ENCODE measurements at places on chromosomes 5 and 9.
A peak's percentile ranks its signal among the peaks of the same experiment; 100 is the strongest.

DNA sequence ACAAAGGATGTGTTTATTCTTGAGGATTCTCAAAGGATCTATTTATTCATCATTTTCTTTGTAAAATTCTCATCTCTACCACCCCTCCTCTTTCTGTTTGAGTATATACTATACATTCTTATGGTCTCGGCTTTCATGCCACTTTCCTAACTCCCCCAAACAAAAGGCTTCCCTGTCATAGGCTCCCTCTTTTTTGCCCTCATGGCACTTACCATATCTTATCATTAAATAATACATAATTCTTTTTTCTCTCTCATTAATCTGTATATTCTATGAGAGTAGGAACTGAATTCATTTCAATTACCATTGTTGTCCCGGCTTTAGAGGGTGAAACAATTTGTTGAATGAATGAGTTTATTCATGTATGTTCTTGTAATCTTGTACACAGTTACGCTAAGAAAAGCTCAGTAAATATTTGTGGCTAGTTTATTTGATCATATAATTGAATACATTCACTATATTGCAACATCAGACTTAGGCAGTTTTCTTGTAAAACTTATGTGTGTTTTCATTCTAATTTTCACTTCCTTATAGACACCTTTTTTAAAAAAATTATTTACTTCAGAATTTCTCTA lies 254.6 kb downstream of the EDIL3 start:
- no peak for DNase-seq

DNA sequence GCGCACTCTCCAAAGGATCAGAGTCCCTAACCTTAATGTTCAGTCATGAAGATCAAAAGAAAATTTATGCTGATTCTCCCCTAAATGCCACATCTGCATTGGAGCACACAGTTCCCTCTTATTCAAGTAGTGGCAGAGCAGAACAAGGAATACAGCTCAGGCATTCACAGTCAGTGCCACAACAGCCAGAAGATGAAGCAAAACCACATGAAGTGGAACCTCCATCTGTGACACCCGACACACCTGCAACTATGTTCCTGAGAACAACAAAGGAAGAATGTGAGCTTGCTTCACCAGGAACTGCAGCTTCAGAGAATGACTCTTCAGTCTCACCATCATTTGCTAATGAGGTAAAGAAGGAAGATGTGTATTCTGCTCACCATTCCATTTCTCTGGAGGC lies 40.0 kb downstream of the CMYA5 start:
- no peak for DNase-seq

DNA sequence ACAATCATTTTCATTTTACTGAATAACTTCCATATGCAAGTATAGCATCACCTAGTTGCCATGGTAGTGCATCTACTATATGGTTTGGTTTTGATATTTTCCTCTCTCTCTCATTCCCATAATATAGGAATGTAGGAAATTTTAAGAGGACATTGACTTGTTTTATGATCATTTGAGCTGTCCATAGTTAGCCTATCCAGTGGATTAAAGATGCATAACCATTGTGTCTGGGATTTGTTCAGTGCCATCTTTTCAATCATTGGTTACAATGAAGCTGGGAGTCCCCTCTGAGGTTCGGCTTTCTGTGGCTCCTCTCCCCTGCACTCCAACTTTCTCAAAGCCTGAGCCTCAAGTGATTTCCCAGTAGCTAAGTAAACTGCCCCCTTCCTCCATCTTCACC lies 458.5 kb downstream of the RAB3C start:
- DNase-seq: no peak

GRCh38 chr5:157476702-157477408 lies 16.8 kb downstream of the NIPAL4 start:
- peak; percentile 16 for DNase-seq

GRCh38 chr5:142327111-142327842 lies 2.5 kb upstream of the SPRY4 start:
- DNase-seq: no peak

DNA sequence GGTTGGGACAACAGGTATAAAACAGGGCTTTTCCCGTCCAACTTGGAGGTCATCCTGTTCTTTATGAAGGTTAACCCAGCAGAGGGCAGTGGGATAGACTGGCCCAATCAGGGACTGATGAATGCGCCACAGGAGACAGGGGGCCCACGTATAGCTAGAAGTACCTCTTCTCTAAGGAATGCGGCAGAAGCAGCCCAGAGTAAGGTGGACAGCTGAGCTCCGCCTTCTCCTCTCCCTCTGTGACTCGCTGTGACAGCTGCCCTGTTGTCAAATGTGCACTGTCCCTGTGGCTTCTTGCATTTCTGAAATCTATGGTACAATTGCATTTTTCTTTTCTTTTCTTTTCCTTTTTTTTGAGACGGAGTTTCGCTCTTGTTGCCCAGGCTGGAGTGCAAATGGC lies 306.6 kb downstream of the FBXL7 start:
- no peak for DNase-seq

GRCh38 chr9:118331622-118332045 lies 627.4 kb downstream of the TLR4 start:
- no peak for DNase-seq

GRCh38 chr5:1174122-1174936 lies 27.1 kb upstream of the SLC6A19 start:
- DNase-seq: no peak

GRCh38 chr5:14443671-14444093 lies 137.9 kb upstream of the OTULINL start:
- no peak for DNase-seq

DNA sequence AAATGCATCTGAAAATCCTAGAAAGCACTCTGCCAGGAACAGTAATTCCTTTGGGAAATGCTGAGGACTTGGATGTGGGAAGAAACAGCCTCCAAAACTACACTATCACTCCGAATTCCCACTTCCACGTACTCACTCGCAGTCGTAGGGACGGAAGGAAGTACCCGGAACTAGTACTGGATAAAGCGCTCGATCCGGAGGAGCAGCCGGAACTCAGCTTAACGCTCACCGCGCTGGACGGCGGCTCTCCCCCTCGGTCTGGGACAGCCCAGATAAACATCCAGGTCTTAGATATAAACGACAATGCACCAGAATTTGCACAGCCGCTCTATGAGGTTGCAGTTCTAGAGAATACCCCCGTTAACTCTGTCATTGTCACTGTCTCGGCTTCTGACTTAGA lies 786 bp downstream of the PCDHB3 start:
- no peak for DNase-seq

DNA sequence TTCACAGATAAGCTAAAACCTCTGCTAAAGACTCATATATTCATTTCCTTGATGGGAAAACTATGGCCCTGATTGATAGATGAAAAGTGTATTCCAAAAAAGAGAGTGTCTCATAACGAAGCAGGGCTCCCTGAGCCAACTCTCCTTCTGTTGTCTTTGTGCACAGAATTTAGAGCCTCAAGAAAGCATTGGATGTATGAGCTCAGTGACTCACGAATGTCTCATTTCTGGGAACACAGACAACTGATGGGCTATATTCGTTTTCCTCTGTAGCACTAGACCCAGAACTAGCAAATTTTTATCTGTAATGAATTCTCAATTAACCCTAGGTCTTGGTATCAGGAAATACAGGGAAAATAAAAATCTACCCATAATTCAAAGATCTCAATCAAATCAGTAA lies 88.4 kb downstream of the LMNB1 start:
- no peak for DNase-seq

GRCh38 chr9:112945620-112946208 lies 55.0 kb upstream of the SLC46A2 start:
- no peak for DNase-seq

- no peak for DNase-seq
These were observed 109.9 kb upstream of the IL12B start for GRCh38 chr5:159440235-159440634.

DNA sequence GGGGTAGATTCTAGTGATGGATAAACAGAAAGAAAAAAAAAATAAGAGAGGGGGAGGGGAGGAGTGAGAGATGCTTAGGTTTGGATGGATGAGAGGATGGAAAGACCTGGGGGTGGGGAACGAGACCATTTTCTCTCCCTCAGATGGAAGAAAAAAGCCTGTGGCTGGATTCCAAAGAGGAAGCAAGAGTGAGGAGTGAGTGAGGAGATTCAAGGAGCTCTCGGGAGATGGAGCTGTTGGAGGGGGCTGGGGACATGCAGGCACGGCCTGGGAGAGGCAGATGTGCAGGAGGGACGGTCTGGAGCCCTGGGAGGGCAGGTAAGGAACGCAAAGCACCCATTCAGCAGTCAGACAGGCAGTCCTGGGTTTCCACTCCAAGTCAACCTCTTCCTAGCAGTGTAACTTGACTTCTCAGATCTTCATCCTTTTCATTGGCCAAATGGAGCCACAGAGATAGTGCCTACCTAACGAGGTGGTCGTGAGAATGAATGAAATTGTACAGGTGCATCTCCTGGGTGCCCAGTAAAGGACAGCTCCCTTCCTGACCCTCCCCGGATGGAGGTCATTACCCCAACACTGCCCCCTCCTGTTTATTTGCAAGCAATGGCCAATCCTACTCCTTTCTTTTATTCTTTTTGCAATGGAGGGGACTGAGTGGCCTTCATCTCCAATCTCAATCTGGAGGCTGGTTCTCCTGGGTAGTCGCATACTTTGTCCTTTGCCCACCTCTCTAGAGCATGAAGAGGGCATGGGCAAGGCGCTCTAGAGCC lies 52.2 kb downstream of the PCDH1 start:
- DNase-seq: no peak

GRCh38 chr5:7907612-7908011 lies 38.7 kb downstream of the MTRR start:
- no peak for DNase-seq

GRCh38 chr9:80866576-80867227 lies 822.6 kb downstream of the TLE1 start:
- DNase-seq: no peak
